ENCODE measurements at places on chromosomes 4 and X.
A peak's percentile ranks its signal among the peaks of the same experiment; 100 is the strongest.

GRCh38 chr4:181874602-181875001 lies 368.6 kb upstream of the TENM3 start:
- no peak for DNase-seq

DNA sequence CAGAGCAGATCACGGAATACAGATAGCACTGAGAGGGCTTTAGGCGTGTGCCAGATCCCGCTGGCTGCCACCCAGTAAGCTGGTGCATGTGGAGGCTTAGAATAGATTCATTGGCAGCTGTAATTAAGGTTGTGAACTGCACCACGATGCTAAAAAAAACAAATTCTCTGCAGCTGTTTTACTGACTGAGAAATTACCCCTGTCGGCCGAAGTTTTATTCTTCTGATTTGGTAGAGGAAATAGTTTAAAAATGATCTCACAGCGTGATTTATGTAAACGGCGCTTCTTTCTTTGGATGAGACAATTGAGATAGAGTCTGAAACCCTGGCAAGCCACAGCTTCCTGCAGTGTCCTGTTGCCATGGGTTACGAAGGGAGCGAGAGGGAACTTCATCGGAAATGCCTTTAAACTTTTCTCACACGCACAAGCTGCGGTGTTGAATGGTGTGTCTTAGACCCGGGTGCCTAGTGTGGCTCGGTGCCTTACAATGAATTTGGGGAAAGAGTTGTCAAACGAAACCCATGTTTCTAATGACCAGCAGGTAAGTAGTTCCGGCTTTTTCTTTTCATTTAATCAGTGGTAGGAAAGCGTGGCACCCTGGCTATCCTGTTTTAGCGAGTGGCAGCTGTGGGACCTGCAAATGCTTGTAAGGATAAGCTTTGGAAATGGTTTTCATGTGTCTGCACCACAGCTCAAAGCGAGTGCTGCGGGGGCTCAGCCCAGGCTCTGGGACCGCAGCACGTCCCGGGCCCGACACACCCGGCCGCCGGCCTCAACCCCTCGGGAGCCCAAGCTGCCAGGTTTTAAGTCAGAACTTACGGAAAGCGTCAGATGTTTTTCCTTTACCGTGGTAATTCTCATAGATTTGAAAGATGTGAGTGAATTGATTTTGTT lies 71.7 kb upstream of the HGFAC start:
- peak; percentile 66 for DNase-seq

GRCh38 chr4:115883231-115883630 lies 769.8 kb upstream of the NDST4 start:
- no peak for DNase-seq

DNA sequence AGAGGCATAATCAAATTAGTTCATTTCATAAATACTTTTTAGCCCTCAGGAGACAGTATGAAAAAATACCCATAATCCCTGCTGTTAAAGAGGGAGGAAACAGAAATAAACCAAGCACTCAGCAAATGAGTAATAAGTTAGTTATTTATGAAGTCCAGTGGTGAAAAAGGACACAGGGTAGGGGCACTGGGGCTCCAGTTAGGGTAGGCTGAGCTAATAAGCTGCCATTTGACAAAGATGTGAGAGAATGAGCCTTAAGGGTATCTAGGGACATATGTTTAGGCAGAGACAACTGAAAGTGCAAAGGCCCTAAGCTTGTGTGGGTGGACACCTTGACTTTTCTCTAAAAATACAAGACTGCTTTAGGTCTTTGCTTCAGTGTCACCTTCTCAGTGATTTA lies 94.4 kb downstream of the IL15 start:
- no peak for DNase-seq

- peak; percentile 87 for DNase-seq
These were observed 5.9 kb upstream of the ARSD start for GRCh38 chrX:2934715-2935710.

All from HL-60 (cell line).